Activated naive CD4-positive, alpha-beta T cell treated with anti-CD3 and anti-CD28 coated beads, Interleukin-2, amount 50 U/mL, for 72 hours (primary cell): ENCODE measurements at places on chromosomes 16 and 17. TPM values are rescaled to one million over a fixed set of nuclear protein-coding genes. Genes with fewer than 3 reads are reported as not detected.

DNA sequence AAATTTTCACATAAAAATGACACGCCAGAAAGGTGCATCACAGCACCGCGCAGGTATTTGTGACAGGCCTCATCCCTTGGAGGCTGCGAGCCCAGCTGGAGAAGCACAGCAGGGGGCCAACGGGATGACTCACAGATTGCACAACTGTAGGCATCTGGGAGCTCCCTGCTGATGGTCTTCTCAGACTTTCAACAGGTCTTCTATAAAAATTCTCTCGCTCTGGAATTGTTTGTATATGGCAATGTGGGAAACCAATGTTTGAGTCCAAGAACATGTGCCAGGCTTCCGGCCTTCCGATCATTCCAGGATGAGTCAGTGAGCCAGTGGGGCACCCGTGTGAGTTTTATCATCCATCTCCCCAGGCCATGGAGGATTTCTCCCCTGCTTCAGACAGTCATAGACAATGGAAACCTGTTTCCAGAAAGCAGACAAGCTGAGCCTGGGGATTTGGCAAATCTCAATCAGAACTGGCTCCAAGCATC lies 24.1 kb upstream of the ADORA2B start:
- DNase-seq, result no peak

DNA sequence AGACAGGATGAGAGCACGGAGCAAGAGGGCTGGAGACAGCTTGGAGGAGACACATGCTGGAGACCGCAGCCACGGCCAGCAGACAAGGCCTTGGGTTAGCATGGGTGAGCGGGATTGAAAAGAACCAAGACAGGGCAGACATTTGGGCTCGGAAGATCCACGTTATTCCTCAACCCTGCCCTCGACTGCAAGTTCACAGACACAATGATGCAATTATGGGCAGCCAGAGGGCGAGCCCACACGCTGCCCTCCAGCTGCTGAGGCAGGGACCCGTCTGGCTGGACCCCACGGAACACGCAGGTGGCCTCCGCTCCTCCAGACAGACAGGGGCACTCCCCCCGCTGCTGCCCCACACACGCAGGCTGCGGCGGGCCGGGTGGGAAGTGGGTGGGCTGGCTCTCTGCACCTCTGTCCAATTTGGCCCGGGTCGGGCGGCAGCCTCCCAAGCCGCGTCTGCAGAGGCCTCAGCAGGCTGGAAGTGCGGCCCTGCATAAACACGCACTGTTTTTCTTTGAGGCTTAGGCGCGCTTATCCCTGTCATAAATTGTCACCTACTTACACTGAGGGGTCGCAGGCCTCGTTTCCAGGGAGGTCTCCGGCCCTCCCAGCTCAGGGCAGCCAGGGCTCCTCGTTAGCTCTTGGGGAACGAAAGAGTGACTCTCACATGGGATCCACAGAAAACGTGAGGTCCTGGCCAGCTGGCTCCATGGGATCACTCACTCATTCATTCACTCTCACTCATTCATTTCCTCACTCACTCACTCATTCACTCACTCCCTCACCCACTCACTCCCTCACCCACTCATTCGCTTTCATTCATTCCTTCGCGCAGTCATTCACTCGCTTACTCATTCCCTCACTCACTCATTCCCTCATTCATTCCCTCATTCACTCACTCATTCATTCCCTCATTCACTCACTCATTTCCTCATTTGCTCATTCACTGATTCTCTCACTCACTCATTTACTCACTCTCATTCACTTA lies 303.9 kb downstream of the C16orf95 start:
- DNase-seq, result no peak

DNA sequence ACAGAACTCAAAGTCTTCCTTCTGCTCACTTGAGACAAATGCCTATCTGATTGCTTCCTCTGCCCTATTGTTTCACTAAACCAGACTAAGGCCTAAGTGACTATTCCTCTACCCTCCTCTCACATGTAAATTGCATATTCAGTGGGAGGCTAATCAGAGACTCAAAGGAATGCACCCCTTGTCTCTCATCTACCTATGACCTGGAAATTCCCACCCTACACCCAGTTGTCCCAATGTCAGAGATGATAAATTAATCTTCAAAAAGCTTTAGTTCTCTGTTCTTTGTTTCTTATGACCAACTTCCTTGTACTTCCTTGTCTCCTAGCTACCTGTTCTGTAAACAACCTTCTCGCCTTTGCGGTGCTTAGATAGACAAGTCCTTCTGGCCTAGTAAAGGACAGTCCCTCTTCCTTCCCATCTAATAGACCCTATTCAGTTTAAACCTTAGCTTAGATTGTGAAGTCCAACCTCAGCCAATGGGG lies 76.0 kb downstream of the EMP2 start:
- no peak for DNase-seq

- no peak for DNase-seq
Observed at GRCh38 chr17:40035162-40035559, 19.0 kb downstream of the MED24 start.

DNA sequence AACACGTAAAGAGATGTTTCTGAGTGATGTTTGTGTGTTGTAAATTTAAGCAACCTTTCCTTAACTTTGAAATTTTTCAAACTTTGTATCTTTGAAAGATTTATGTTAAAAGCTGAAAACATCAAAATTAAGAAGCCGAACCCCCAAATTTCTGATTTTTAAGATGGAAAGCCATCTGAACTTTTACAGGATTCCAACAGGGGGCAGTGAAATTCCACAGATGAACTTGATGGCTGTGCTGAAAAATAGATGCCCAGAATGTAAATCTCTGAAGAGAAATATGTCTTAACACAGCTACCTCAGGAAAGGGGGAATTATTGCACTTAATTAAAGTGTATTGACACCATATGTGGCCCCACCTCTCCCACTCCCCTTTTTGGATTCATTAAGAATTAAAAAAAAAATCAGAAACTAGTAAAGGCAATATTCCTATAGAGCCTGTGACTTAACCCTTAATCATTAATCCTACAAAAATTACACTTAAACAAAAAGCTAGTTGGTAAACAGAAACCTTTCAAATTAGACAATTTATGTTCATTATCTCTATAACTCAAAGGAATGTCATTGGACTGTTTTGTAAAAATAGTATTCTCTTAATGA lies 597.9 kb downstream of the KCNJ2 start:
- no peak for DNase-seq

DNA sequence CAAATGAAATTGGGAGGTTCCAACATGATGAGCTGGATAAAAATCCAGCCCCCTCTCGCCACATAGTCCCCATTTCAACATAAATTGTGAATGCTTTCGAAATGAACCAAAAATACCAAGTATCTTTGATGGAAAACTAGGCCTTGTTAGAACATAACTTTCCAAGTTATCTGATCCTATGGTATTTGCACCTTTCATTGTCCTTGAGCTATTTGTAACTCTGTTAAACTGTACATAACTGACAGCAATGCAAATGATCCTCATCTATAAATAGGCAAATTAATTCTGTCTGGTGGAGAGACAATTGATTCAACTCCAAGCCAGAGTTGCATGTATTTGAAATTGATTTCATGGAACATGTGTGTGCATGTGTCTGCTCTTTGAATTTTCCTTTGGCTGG lies 18.2 kb downstream of the CMTM4 start:
- no peak for DNase-seq

- no peak for DNase-seq
Observed at GRCh38 chr17:81142301-81143199, 22.8 kb upstream of the PVALEF start.

DNA sequence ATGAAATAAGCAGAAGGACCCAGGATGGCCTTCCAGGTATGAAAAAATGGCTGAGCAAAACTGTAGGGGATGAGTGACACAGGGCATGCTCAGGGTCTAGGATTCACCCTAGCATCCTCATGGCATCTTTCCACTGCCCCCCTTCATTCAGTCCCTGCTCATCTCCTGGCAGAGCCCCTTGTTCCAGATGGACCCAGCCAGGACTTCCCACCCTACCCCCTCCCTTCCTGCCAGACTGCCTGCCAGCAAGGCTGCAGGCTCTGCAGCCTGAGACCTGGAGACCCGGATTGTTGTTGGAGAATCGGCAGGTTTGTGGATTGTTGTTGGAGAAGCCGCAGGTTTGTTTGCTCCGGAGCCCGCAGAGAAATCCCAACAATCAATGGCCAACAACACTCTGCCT lies 6.6 kb downstream of the SEZ6 start:
- no peak for DNase-seq

DNA sequence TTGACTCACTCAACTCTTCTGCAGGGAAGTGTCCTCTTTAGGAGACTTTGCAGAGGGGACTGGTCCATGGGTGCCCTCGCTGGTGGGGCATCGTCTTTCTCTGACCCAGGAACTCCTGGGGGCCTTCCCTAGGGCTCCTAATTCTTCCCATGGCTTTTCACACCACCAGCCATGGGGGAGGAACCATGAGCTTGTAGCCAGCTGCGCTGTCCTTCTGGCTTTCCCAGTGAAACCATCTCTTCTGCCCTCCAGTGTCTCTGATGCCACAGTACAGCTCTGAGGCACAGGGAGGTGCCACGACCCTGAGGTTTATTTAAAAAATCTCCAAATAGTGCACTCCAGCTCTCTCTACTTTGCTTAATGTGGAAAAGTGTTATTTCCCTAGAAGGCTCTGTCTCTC lies 78.6 kb downstream of the SDR42E1 start:
- no peak for DNase-seq

DNA sequence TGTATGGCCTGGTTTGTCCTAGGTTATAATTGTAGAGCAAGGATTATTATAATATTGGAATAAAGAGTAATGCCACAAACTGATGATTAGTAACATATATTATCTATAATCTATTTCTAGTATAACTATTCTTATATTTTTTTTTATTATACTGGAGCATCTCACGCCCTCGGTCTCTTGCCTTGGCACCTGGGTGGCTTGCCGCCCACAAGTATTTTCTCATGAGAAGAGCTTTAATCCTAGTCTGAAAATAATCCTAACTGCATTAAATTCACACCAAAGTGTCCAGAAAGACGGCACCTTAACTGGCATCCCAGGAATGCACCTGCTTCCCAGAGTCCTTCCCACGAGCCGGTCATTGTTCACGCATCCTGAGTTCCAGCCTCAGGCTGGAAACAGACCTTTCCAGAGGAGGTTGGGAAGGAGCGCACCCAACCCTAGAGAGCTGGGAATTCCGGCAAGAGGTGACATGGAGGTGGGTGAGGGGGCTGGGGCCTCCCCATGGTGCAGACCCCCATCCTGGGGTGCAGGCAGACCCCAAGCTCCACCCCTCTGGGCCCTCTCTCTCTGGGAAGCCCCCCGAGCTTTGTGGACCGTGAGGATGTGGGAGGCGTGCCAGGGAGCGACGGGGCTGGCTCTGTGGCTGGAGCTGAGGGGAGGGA lies 15.9 kb downstream of the CHMP1A start:
- DNase-seq, result no peak

DNA sequence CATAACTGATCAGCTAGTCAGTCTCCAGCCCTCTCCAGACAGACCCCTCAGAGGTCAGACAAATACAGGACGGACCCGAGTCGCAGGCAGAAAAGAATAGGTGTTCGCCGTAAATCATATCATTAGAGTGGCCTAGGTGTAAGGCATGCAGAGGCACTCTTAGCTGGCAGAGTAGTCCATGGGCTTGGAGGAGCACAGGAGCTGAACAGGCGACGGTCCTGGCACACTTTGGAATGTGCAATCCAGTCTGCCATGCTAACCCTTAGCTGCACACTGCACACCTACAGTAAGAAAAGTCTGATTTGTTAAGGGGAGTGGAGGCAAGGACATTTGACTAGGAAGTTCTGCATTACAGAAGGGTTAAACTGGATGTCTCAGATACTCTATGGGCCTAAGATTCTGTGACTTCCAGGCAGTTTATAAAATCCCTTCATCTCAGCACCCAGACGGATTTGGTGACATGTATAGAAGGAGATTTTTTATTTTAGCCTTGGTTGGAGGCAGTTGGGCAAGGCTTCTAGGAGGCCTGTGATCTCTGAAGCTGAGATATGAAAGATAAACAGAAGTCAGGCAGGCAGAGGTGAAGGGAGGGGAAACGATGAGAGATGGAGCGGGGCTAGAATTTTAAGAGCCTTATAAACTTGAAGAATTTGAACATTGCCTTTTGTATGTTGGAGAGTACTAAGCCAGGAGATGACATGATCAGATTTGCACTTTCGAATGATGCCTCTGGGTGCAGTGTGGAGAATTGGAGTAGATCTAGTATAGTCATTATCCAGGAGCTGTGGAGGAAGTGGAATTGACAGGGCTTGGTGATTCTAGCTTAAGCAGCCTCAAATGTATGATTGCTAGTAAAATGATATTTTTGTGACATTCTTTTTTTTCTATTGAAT lies 34.6 kb upstream of the SLC5A11 start:
- DNase-seq, result no peak

- DNase-seq, result no peak
Observed at GRCh38 chr17:66580184-66580955, 254.5 kb upstream of the CACNG5 start.

DNA sequence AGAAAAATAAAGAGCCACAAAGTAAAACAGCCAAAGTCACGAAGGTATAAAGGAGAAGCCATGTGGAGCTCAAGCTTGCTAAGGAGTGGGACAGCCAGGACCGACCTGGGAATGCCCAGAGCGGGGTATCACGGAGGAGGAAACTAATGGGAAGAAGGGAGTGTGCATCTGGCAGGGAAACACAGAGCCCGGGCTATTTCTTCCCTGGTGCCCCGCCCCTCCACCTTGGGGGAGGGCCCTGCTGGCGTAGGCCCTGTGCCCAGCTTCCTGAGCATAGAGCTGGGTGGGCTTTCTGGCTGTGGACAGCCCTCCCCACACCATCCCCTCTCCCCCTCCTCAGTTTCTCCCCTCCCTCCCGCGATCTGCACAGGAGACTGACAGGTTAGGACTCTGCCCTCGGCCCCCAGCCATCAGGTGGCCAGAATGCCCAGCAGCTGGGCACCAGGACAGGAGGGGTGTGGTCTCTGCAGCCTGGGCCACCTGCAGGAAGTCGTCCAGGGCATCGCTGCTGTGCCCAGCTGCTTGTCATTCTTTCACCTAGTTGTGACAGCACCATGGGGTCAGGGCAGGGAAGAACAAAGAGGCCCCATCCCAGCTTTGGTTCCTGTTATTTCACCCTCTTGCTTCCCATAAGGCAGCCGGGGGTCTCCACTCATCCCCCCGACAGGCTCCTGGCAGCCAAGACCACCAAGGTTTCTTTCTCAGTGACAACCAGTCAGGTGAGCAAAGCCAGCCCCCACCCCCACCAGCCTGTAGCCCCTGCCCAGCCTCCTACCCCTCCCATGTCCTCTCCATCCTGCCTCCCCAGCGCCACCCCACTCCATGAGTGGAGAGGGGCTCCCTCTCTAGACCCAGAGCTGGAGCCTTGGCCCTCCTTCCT lies 7.1 kb upstream of the DCAF7 start:
- DNase-seq, result no peak

GRCh38 chr16:88804173-88804551 lies 573 bp downstream of the CDT1 start:
- peak; percentile 59 for DNase-seq

PRSS21 gene
- total RNA-seq, result 1.8 TPM

CCP110 gene
- total RNA-seq, result 49.7 TPM

CD68 gene
- total RNA-seq, result 7.6 TPM

GP2 gene
- not detected for total RNA-seq

HASPIN gene
- total RNA-seq, result 26.6 TPM

RRAD gene
- 0.99 TPM for total RNA-seq

LGALS9B gene
- not detected for total RNA-seq

TMEM88 gene
- 1.3 TPM for total RNA-seq
